ENCODE measurements at places on chromosomes 1 and 21.

- DNase-seq: no peak
These were observed 445.3 kb downstream of the RWDD3 start for GRCh38 chr1:95679262-95679661.

- no peak for DNase-seq
These were observed 647 bp downstream of the RO60 start for GRCh38 chr1:193060115-193060403.

- no peak for DNase-seq
These were observed 468.7 kb downstream of the ADGRL2 start for GRCh38 chr1:82269431-82269830.

DNA sequence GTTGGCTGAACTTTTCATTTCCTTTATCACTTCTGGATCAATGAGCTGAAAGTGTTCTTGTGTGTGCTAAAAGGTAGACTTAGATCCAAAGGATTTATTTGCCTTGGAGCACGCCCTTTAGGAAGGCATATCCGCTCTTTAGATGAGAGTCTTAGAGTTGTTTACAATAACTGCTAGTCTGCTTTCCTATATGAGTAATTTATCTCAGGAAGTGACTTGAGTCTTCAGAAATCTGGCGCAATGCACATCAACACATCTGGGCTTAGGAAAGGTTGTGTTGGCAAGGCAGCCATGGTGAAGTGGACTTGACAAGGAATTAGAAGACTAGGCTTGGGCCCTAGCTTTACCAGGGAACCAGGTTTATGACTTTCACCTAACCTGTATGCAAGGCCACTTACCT is 204.1 kb upstream of the PTGFR start:
- no peak for DNase-seq

DNA sequence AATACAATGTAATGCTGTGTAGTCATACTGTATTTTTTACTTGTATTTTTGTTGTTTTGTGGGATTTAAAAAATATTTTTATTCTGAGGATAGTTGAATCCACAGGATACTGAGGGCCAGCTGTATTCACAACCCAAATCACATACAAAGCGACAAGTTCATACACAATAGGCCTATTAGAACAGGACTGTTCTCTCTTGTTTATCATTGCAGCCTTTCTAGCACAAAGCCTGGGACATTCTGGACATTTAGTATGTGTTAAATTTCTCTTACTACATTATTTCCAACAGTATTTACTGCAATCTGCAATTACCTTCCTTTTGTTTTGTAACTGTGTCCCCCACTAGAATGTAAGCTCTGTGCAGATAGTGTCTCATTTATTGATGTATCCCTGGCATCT is 65.4 kb downstream of the SLC35A3 start:
- DNase-seq: no peak

GRCh38 chr1:43912607-43913006 is 21.0 kb upstream of the ARTN start:
- no peak for DNase-seq

- DNase-seq: no peak
These were observed 295.4 kb downstream of the CTH start for GRCh38 chr1:70706381-70707037.

- DNase-seq: no peak
These were observed 534.9 kb upstream of the USP24 start for GRCh38 chr1:55749975-55750627.

DNA sequence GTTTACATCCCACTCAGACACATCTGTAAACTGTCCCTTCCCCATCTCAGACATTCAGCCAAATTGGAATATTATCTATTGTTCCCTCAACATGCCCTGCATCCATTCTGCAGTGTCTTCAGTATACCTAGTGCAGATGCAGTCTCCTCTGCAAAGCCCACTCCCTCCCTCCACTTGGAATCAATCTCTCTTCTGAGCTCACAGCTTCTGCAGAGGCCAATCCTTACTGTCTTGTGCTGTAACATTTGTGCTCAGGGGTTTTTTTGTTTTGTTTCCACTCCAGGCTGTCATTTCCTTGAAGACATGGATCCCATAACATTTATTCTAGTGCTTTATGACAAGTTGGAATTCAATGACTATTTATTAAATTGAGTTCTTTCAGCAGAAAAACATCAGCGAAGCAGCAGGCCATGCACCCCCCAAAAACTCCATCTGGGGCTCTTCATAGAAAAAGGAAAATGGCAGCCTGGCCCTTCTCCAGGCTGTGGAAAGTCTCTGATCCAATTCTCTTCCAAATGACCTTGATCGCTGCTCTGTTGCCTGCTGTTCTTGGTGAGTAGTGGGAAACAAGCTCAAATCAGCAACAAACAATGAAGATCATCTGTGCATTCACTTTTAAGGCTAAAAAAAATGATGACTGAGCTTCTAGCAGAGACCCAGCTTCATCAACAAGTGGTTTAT is 8.7 kb downstream of the C4BPA start:
- DNase-seq: no peak

- DNase-seq: no peak
These were observed 154.0 kb downstream of the PSMG1 start for GRCh38 chr21:39029086-39029755.

GRCh38 chr1:230274254-230274653 is 151.9 kb downstream of the PGBD5 start:
- no peak for DNase-seq

GRCh38 chr1:154802982-154803920 is 66.8 kb downstream of the KCNN3 start:
- DNase-seq: no peak

DNA sequence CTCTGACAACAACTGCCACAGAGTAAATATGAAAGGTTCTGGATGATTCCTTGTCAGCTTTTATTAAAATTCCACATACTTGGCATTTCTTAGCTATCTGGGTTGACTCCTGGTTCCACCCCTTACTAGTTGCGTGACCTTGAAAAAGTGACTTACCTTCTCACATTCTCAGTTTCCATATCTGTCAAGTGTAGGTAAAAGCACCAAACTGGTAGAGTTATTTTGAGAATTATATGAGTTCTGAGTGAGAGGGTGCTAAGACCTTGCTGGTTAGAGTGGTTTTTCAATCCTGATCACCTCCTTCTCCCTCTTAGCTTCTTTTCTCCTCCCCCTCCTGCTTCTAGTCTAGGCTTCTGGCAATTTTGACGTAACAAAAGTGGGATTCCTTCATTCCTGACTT is 83.4 kb upstream of the ABCD3 start:
- DNase-seq: no peak

- no peak for DNase-seq
These were observed 710 bp downstream of the GLRX2 start for GRCh38 chr1:193104502-193104906.

GRCh38 chr1:164794356-164794755 is 235.4 kb downstream of the PBX1 start:
- no peak for DNase-seq

DNA sequence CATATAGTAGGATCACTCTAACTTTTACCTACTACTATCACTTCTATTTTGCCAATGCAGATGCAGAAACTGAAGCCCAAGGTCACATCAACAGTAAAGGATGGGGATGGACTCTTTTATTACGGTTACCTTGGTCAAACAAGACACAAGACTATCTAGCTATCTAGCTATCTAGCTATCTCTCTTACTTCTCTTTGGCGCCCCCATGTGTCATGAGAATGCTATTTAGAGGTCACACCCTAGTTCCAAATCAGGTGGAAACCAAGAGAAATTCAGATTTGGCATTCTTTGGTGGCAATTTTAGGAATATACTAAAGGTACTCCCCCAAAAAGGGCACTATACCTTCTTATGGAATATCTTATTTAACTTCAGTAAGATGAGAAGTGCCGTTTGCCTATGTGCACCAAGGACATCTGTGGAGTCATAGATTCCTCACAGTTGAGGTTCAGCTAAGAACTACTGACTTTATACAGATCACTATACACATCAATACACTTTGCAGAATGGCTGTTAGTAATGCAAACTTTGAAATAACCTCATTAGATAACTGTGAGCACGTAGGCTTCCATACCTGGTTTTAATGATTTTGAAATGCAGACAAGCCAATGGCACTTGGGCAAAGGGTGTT is 6.7 kb downstream of the ZNF648 start:
- peak; percentile 48 for DNase-seq

DNA sequence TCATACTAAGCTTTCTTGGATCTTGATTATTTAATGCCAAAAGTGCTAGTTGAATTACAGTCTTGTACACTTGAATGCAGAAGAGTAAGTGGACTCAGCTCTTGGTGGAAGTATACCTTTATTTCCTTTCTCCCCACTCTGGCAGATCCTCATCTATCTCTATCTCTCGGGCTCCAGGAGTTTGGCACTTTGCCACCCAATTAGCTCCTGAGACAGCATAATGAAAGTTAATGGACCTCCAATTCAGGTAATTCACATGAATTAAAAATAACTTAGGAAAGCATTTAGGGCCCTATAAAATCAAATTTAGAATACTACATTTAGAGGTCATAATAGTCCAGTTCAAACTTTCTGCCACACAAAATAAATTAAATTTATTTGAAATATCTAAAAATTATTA is 67.4 kb downstream of the OLFM3 start:
- no peak for DNase-seq

GRCh38 chr21:31612894-31613785 is 46.4 kb upstream of the SOD1 start:
- no peak for DNase-seq

DNA sequence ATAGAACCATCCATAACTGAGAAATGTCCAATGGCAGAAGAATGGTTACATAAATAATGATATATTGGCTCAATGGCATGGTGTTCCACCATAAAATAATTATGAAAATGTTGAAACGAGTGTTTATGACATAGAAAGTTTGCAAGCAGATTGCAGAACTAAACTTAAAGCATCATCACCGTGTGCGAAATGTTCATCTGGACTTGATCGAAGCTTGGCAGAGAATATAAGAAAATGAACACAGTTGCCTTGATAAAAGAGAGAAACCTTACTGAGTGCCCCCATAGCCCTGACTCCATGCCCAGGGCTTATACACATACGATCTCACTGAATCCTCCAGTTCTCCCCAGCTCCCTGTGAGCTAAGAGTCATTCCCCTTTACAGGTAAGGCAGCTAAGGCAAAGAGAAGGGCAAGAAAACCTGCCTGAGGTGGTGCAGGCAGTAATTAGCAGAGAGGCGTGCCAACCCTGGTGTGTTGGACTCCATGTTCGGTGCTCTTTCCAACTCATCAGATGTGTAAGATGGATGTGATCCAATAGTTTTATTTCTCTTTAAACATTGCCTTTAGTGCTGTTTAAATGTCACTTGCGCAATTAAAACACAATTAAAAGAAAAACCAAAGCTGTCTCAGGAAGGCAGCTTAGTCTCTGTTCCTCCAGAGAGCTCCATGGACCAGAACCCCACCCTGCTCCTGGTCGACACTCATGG is 21.8 kb upstream of the SPOCD1 start:
- DNase-seq: no peak

- no peak for DNase-seq
These were observed 1814.0 kb downstream of the PLA2G4A start for GRCh38 chr1:188642704-188643103.

GRCh38 chr1:46747683-46748288 is 28.9 kb upstream of the EFCAB14 start:
- DNase-seq: no peak

- no peak for DNase-seq
These were observed 87.0 kb downstream of the SYT14 start for GRCh38 chr1:210024996-210025395.

- no peak for DNase-seq
These were observed 69.2 kb downstream of the LTN1 start for GRCh38 chr21:28923439-28923975.

DNA sequence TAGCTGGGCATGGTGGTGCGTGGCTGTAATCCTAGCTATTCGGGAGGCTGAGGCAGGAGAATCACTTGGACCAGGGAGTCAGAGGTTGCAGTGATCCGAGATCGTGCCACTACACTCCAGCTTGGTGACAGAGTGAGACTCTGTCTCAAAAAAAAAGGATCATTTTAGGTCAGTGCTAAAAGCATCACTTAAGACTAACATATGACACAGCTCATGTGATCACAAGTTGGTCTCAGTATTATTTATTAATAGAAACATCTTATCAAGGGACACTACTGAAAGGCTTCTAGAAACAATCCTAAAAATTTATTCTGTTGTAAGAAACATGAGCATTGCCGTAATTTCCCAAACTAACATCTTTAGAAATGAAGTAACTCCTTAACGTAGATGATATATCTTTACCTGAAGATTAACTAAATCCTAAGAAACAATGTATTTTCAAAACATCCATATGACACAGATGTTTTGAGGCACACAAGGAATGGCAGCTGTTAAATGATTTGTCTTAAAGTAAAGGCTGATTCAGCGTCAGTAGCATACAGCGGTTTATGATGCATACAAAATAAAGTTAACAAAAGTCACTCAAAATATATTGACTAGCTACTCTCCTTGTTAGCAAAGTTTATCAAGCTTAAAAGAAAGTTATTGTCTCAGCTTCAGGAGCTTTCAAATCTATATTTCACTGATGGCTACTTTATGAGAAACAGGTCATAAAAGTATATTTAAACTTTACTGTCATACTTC is 2.6 kb downstream of the NIBAN1 start:
- DNase-seq: no peak

DNA sequence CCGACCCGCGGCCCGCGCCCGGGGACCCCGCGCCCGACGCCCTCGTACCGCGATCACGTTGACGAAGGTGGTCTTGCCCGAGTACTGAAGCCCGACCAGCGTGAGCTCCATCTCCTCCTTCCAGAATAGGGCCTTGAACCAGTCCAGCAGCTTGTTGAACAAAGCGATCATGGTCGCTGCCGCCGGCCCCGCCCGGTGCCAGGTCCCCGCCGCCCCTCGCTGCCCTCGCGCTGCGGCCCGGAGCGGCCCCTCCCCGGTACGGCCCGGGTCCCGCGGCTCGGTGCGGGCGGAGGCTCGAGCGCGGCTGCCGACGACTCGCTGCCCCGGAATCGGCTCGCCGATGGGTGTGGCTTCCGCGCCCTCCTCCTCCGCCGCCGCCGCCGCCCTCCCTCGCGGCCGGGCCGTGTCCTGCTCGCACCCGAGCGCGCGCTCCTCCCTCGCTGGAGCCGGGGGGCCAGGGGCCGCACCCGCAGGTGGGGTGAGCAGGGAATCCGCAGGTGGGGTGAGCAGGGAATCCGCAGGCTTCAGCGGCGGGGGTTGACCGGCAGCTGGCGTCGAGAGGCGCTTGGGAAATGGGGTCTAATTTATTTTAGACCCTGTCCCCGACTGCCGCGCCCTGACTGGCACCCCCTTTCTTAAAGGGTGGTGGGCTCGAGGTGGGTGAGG is at the start of gene ARL8A:
TSS of gene ARL8A (minus strand) at position 336 of the 666 bp plus-strand sequence. CDS start at position 171, 165 bp downstream.
- peak; percentile 45 for DNase-seq

- DNase-seq: no peak
These were observed 86.5 kb upstream of the KCNJ15 start for GRCh38 chr21:38170283-38170682.

DNA sequence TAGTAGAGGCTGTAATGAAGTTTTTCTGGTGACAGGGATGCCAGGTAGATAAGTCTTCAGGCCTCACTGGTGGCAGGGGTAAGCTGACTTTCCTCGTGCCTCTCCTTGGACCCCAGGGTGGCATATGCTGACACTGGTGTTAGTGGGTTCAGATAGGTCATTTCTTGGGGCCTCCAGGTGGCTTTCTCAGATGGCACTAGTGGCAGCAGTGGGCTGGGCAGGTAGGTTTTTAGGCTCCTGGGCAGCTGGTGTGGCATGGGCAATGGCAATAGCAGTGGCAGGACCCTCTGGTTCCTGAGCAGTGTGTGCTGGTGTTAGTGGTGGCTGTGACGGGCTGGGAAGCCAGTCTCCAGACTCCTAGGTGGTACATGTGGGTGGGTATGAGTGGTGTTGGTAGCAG is 140.3 kb downstream of the PTBP2 start:
- DNase-seq: no peak

All from stimulated activated CD8-positive, alpha-beta memory T cell treated with anti-CD3 and anti-CD28 coated beads, Interleukin-12 subunit alpha, Interleukin-12 subunit beta, amount 100 ng/mL, for 1 hour (primary cell).